ENCODE measurements at places on chromosomes 7 and 10.

DNA sequence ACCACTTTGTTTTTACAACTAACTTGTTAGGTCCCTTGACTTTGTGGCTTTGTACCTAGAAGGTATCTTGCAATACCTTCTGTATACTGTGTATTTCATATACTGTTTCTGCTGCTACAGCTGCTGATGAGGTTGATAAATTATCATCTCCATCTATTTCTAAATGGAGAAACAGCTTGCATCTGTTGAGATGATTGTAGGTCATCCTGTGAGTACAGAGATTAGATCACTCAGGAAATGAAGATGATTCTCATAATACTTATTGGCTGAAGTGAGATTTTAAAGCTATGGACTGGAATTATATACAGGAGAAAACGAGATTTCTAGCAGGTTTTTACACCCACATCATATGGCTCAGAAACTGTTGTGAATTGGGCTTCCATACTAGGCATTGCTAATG is 280.5 kb downstream of the KCND2 start:
- DNase-seq: no peak

DNA sequence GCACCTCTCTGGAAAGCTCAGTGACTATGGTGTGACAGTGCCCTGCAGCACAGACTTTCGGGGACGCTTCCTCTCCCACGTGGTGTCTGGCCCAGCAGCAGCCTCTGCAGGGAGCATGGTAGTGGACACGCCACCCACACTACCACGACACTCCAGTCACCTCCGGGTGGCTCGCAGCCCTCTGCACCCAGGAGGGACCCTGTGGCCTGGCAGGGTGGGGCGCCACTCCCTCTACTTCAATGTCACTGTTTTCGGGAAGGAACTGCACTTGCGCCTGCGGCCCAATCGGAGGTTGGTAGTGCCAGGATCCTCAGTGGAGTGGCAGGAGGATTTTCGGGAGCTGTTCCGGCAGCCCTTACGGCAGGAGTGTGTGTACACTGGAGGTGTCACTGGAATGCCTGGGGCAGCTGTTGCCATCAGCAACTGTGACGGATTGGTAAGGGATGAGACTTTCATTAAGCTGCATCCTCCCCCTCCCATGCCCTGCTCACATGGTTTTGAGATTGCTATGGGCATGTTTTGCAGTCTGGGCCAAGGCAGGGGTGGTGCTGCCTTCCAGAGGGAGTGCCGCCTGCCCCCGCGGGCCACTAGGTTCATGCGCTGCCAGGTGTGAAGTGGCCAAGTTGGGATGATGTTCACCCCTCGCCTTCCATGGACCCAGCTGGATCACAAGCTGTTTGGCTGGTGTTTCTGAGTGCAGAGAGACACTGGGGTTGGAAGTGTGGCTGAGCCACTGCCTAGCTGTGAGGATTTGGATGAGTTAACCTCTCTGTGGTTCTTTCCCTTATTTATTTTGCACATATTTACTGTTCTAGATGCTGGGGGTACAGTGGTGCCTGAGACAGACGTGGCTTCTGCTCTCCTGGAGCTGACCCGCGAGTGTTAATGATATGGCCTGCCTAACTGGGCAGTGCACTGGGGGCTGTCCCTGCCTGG is 2.5 kb downstream of the ADAMTS14 start:
- no peak for DNase-seq

GRCh38 chr7:101936223-101936610 is 118.8 kb downstream of the CUX1 start:
- no peak for DNase-seq

DNA sequence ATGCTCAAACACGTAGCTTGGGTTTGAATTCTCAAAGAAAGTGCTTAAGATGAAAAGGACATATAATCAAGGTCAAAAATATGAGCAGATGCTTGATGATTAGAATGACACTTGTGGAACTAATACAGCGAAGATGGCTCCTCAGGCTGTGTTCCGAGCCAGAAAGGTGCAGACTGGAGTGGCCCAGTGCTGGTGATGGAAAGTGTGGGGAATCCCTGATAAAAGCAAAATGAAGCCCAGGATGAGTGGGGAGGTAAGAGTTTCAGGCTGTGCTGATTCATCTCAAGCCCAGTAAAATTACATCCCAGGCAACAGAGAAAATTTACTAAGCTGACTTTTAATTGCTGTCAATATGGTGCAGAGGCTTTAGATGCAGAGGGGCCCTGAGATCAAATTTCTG is 77.8 kb upstream of the IKZF1 start:
- DNase-seq: no peak

DNA sequence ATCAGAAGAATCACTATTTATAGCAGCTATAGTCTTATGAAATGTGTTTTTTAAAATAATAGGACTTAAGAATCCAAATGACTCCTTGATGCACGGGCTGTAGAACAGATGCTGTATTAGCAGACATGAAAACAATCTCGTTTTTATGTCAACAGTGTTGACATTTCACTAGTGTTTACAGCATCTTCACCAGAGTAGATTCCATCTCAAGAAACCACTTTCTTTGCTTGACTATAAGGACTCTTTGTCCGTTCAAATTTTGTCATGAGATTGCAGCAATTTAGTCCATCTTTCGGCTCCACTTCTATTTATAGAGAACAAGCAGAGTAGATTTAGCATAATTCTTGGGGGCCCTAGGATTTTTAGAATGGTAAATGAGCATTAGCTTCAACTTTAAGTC is 295.1 kb downstream of the EXOC4 start:
- no peak for DNase-seq

DNA sequence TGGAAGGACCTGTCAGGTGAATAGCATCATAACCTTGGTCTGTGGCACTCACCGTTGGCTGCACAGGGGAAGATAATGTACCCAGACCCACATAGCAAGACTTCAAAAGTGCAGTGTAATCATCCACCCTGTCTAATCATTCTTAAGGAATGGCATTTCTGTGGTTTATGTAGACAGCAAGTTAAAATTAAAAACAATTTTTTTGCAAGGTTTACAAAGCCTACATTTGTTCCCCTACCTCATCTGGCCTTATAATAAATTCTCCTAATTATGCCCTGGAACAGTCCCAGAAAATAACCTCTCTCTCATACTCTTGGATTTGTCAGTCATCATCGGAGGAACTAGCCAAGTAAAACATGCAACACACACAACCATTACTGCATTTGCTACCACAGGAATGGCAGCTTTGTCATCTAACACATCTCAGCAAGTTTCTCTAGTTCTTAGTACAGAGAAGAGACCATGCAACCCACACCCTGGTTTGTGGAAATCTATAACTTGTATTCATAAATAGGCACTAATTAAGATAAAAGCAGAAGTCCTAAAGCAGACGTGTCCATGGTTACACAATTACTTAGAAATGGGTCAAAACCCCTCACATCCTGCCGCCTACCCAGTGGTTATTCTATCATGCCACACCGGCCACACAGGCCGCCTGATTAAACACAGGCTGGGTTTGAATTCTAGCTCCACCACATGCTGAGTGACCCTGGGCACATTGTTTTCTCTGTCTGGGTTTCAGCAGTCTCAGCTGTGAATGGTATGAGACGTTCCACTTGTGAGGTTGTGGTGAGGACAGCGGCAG is 19.1 kb downstream of the ABLIM1 start:
- no peak for DNase-seq

DNA sequence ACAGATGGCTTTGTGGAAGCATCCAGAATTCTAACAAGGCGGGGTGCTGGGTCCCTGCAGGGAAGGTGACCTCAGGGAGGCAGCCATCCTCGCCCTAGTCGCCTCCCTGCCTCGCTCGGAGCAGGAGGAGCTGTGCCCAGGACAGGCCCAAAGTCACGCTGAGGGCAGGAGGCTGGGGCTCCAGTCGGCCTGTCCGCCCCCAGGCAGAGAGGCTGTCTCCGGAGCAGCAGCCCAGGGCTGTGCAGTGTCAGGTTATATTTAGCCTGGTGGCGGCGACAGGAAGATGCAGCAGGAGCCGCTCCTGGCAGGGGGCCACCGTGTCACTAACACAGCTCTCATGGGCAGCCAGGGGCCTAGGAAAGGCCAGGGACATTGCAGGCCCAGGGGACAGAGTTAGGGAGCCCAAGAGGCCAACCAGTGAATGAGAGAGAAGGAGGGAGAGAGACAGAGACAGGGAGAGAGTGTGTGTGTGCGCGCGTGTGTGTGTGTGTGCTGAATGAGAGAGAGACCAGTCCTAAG is 13.5 kb downstream of the KCNH2 start:
- DNase-seq: no peak

GRCh38 chr10:1240341-1240775 is 184.2 kb downstream of the WDR37 start:
- peak; percentile 23 for DNase-seq

GRCh38 chr7:13692548-13692947 is 296.9 kb downstream of the ETV1 start:
- DNase-seq: no peak

GRCh38 chr10:104142081-104142480 is 20.1 kb downstream of the SFR1 start:
- DNase-seq: no peak

DNA sequence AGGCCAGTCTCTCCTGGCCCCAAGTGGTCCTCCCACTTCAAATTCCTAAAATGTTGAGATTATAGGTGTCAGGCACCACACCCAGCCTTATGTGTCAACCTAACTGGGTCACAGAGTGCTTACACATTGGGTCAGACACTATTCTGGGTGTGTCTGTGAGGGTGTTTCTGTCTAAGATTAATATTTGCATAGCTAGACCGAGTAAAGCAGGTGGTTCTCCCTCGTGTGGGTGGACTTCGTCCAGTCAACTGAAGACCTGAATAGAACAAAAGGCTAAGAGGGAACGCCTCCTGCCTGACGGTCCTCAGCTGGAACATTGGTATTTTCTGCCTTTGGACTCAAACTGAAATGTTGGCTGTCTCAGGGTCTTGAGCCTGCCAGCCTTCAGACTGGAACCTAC is 11.5 kb downstream of the PPIF start:
- DNase-seq: peak; percentile 25

DNA sequence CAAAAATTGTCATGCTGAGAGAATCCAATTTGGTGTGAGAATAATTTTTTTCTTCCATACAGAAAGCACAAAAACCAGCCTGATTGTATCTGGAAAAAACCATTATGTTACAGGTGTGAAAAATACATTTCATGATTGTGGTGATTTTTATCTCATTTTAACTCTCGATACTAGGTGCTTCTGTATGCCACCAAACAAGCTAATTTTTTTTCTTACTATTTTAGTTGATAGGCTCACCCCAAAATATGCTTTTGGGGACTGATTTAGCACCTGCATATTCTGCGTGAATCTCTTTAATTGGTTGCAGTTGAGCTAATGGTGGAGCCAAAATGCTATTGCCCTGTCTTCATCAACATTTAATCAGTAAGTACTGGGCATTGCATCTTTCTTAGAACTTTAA is 1.9 kb downstream of the DMTF1 start:
- no peak for DNase-seq

- peak; percentile 43 for DNase-seq
These were observed 538 bp downstream of the TFAM start for GRCh38 chr10:58385784-58386112.

DNA sequence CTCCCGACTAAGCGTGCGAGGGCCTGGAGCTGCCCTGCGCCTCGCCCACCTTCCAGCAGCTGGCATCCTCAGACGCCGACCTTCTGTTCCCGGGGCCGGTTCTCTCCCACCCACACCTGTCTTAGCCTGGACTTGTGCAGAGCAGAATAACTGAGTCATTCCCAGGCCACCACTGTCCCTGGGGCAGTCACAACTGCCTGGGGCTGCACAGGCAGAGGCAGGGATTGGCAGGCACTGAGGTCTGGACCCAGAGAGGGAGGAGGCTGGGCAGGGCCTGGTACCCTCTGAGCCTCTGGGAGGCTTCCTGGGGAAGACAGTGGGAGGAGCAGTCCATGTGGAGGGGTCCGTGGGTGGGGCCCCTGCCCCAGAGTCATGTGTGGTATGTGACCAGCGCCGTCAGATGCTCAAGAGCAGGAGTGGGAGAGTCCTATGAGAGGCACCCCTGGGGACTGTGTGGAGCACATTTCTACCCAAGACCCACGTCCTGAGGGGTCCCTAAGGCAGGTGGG is 74.3 kb downstream of the NKX6-2 start:
- DNase-seq: no peak

DNA sequence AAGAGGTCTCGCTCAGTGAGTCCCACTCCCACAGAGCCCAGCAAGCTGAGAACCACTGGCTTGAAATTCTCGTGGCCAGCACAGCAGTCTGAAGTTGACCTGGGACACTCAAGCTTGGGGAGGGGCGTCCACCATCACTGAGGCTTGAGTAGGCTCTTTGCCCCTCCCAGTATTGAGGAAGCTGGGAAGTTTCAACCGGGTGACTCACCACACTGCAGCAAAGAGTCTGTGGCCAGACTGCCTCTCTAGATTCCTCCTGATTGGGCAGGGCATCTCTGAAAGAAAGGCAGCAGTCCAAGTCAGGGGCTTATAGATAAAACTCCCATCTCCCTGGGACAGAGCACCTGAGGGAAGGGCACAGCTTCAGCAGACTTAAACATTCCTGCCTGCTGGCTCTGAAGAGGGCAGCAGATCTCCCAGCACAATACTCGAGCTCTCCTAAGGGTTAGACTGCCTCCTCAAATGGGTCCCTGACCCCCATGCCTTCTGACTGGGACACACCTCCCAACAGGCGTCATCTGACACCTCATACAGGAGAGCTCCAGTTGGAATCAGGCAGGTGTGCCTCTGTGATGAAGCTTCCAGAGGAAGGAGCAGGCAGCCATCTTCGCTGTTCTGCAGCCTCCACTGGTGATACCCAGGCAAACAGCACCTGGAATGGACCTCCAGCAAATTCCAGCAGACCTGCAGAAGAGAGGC is 970.9 kb upstream of the LRRN3 start:
- no peak for DNase-seq

GRCh38 chr10:95815701-95816240 is 59.8 kb downstream of the ENTPD1 start:
- DNase-seq: no peak

DNA sequence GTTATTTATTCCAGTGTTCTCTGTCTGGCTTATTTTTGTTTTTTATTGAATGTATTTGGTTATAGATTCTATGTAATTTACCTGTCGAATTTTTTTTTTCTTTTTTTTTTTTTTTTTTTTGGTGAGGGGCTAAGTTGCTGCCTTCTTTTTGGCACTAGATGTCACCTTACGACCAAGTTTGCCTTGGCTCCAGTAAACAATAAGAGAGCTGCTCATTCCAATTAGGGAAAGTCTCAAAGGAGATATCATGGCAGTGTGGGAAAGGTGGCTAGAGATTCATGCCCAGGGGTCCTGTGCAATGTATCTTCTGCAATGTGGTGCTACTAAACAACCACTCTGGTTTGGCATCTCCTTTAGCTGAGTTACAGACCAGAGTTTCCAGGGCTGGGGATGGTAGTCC is 84.0 kb downstream of the PTPN20 start:
- no peak for DNase-seq

DNA sequence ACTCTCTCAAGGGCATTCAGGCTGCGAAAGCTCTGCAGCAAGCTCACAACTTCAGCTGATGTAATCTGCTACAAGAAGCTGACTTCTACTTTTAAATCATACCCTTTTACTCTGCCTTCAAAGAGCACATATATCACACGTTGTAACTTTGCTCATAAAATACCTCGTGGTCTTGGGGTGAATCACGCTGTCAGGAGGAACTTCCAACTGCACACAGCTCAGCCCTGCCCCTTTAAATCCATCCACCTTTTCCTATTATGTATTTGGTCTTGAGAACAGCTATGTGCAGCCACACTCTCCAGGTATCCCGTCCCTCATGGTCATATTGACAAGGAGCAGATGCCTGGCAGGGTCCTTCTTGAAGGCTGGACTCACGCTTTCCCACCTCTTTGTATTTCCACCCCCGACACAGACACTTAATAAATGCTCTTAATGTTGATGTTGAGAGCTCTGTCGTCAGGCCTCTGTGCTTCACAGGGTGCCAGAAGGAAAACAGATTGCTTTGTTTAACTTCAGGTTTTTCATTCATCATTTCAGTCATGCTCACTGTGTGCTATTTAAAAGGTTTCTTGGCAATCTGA is 47.6 kb downstream of the ICA1 start:
- DNase-seq: no peak

- no peak for DNase-seq
These were observed 550 bp upstream of the ANK3 start for GRCh38 chr10:60390224-60390626.

All from pancreas (tissue), 10 donors.